Cerebellar cortex (tissue), 1 donor: ENCODE measurements at places on chromosomes 6 and 20.

DNA sequence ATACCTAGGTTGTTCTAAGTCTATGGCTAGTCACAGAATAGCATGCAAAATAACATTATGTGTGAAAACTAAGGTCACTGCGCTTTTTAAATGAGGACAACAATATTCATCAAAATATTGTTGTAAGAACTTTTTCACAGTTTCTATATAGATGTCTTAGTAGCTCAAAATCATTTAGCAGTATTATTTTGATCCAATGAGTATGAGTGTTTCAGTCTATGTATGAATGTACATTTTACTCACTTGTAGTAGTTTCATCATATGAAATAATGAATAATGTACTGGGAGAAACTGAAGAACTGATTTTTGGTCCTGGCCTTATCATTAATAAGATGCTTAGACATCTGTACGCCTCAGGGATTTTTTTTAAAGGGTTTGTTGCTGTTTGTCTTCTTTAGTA is 16.5 kb upstream of the TMEM30A start:
- DNase-seq = no peak

DNA sequence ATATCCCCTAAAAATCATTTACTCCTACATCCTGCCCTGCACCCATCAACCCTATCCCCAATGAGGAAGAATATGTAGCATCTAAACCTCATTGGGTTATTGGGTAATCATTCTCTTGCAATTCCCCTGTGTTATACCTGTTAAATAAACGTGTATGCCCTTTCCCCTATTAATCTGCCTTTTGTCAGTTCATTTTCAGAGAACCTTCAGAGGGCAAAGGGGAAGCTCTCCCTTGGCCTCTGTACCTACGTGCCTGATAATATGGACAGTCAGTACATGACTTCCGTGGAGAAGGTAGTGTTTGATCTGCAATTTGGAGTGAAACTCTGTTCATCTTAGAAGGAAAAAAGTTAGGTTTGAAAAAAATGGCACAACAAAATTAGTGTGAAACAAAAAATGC is 173.5 kb upstream of the RUNX2 start:
- no peak for DNase-seq

- DNase-seq = no peak
Observed at GRCh38 chr6:37943436-37944058, 124.0 kb downstream of the ZFAND3 start.

DNA sequence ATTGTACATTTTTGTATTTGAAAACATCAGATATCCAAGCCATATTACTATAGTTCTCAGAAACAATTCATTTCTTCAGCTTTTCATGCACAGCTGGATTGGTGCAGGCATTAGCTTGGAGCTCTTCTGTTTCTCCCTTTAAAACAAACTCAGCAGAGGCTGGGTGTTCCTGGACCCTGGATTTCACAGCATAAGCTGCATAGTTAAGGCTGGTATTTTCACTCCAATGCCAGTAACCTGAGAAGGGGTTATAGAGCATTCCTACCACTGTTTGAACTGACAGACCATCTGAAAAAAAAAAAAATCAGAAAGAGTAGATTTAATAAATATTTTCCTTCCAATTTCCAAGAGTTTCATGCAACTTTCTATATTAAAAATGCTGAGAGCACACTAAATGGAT is 20.1 kb upstream of the FAXC start:
- no peak for DNase-seq

- no peak for DNase-seq
Observed at GRCh38 chr6:148203970-148204369, 138.7 kb upstream of the SASH1 start.

DNA sequence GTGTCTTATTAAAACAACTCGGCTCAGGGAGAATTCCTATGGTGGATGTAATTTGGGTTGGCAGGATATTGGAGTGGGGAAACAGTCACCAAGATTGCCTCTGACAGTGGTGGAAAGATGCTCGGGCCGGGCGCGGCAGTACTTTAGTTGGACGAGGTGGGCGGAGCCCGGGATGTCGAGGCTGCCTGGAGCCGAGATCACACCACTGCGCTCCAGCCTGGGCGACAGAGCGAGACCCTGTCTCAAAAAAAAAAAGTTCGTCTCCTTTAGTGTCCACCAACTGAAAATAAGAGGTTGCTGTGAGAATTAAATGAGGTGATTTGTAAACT is 621 bp downstream of the NOL7 start:
- DNase-seq = no peak

DNA sequence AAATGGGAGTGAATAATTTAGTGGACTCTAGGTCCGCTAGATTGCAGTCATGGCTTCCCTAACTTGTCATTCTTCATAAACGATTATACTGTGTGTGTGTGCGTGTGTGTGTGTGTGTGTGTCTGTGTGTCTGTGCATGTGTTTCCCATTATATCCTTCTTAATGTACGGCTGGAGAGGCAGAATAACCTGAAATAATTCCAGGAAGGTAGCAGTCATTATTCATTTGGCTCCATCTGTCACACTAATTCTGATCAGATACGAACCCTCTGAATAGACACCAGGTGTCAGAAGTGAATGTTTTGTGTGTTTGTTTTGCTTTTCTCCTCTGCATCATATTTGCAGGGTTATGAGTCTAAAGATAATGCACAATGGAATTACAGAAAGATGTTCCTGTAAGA is 372.9 kb downstream of the DOK5 start:
- DNase-seq = no peak

DNA sequence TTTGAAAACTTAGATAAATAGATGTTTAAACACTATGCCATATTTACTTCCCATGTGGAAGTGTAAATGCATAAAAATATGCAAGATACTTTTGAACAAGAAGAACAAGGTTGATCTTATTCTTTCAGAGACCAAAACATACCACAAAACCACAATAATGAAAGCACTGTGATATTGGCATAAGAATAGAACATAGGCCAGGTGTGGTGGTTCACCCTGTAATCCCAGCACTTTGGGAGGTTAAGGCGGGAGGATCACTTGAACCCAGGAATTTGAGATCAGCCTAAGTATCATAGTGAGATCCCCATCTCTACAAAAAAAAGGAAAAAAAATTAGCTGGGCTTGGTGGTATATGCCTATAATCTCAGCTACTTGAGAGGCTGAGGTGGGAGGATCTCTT is 66.5 kb downstream of the KCNS1 start:
- DNase-seq = no peak

DNA sequence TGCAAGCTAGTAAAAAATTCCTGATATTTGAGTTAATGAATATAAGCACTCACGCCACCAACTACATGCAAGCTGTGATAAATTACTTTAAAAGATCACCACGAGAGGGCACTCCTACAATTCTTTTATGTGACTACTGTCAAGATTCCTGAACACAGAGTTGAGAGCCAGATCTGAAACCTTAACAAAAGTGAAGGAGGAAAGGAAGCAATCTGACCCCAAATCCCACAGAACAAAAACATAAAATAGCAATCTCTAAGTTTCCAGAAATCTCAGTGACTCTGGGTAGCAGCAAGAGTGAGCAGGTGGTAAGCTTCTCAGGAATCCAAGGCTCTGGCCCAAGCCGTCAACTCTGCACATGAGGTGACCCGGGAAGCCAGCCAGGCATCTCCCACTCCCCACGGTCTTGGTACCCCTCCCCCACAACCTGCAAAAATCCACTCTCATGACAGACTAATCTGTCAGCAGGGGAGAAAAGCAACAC is 55.1 kb downstream of the STAU1 start:
- DNase-seq = peak; percentile 89

DNA sequence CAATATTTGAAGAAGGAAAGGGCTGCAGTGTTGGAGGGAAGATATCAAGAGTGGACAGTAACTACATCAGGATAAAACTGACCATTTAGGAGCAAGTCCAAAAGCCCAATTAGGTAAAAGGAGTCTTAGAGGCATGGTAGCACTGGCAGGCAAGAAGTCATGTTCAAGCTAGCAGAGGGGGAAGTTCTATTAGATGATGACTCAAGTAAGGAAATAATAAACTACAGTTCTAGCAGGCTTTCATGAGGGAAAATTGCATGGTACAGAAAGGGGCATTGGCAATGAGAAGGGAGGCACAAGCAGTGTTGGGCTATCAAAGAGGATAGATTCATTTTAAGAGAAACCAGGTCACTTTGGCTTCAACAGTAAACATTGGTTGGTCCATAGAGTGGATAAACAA is 156.1 kb upstream of the PTPRK start:
- no peak for DNase-seq

GRCh38 chr20:63026582-63027165 is 19.9 kb upstream of the BHLHE23 start:
- no peak for DNase-seq

- no peak for DNase-seq
Observed at GRCh38 chr6:72132851-72133250, 246.5 kb downstream of the RIMS1 start.

DNA sequence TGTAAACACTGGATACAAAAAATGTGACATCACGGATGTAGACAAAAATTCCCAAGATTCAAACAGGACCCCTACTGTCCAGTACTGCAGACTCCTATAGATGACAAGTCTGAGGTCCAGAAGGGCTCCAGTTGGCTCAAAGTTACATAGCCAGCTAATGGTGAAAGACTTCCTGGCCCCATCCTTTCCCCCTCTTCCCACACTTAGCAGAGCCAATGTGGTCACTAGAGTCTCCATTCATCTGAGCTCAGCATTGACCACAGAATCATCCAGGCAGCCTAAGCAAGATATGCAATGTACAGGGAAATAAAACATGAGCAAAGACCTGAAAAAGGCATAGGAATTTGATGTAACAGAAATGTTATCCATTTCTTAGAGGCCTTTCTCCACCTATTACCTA is 180.5 kb downstream of the ADAT2 start:
- DNase-seq = no peak

DNA sequence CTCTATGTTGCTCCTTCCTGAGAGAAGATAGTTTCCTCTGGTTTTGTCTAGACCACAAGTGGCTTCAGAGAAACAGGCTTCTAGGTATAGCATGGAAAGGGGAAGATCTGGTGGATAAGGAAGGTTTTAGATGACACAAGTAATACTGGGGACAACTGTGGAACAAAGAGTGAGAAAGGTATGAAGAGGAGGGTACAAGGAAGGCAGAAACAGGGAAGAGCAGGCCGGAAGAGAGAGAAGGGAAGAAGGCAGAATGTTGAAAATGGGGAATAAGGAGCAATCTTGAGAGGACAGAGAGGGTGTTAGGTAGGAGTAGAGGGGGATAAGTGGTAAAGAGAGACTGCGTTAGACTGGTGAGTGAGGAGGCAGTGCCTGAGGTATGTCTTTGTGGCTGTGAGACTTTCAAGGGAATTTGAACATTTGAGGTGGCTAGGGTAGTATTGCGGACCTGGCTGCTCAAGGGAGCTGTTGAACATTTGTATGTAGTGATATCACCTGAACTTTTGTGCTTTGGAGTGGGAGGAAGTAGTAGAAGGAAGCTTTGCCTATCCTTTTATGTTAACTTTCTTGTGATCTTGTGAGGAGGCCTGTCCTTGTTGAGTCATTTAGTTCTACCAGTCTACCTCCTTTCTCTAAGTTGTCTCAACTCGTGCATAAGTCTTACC is 69.5 kb downstream of the FOXO3 start:
- DNase-seq = no peak

- no peak for DNase-seq
Observed at GRCh38 chr6:113315165-113315564, 542.0 kb upstream of the MARCKS start.
